ENCODE measurements at places on chromosomes 1 and 21.
A peak's percentile ranks its signal among the peaks of the same experiment; 100 is the strongest.

DNA sequence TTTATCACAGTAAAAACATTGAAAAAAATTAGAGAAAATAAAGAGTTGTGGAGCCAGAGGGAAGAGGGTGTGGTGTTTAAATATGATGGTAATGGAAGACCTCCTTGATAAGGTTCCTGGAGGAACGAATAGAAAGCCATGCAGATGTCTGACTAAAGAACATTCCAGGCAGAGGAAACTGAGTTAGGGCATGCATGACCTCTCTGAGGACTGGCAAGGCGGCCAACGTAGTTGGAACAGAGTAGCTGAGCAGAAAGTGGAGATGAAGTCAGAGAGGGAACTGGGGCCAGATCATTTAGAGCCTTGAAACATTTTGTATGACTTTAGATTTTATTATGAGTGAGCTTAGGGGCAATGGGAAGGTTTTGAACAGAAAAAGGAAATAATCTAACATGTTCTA, 377.5 kb downstream of the HLX start:
- DNase-seq: no peak

GRCh38 chr1:220922951-220923350, 43.7 kb downstream of the HLX start:
- no peak for DNase-seq

DNA sequence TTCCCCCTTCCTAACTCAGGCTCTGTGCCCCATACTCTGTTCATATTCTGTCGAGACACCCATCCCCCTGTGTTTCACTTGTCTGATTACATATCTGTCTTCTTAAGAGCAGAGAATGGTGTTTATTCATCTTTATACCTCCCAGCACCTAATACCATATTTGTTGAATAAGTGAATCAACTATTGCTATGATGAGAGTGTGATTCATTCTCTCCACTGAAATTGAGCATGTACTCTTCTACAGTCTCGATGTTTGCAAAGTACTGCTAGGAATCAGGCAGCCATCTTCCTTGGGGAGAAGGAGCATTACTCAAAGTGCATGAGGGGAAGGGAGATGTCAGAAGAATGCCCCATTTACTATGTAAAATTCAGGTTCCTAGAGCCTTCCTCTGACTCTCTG, 27.0 kb downstream of the TBX15 start:
- no peak for DNase-seq

DNA sequence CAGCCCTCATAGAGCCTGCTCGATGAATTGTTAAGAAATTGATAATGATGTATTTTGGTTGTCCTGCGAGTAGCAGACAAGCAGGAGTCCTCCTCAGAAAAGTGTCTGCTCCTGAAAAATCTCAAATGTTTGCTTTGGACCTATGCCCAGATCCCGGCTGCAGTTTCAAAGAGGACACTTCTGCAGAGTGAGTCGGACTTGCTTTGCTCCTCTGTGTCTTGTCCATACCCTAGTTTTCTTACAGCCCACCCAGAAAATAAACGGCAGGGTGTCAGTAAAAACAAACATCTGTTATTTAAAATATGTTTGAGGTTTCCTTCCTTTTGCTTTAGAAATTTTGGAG, 2.8 kb downstream of the S100A10 start:
- DNase-seq: no peak

DNA sequence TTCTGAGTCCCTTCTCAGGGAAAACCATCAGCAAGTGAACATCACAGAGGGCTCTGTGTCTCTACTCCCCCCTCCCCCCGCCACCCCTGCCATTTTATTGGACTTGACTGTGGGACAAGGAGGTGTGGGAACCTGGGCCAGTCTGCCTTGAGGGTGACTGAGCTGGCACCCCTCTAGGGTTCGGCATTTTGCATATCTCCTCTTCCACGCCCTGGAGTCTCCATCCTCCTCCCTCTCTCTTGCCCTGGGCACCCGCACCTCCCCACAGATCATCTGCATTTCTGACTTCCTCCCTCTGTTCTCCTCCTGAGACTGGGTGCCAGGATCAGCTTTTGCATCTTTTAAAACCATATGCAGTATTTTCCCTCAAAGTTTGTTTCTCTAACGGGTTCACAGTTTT, 107.1 kb upstream of the ERRFI1 start:
- DNase-seq: no peak

DNA sequence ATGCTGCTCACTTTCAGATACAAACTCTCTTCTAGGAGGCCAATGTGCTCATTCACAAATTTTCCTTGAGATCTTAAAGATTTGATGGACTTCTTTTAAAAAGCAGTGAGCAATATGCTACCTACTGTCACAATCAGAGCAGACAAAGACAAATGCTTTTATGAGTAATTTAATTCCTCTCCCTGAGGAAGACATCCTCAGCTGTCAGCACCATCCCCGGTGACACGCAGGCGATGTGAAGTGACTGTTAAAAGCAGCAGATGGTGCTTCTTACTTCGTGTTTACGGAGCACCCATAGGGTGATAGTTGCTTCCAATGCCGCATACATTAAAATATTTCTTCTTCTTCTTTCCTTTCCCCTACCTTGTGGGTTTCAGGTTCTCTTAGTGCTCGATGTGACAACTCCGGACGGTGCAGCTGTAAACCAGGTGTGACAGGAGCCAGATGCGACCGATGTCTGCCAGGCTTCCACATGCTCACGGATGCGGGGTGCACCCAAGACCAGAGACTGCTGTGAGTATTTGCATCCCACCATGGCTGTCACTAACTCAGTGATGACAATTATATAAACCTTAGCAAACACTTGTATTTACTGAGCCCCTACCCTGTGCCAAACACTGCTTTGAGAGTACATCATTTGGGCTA, 29.1 kb downstream of the LAMC2 start:
- DNase-seq: no peak

- peak; percentile 88 for DNase-seq
Measured at GRCh38 chr1:241990040-241990439, 8.9 kb downstream of the MAP1LC3C start.

GRCh38 chr1:61111084-61112004, 29.0 kb downstream of the NFIA start:
- no peak for DNase-seq

DNA sequence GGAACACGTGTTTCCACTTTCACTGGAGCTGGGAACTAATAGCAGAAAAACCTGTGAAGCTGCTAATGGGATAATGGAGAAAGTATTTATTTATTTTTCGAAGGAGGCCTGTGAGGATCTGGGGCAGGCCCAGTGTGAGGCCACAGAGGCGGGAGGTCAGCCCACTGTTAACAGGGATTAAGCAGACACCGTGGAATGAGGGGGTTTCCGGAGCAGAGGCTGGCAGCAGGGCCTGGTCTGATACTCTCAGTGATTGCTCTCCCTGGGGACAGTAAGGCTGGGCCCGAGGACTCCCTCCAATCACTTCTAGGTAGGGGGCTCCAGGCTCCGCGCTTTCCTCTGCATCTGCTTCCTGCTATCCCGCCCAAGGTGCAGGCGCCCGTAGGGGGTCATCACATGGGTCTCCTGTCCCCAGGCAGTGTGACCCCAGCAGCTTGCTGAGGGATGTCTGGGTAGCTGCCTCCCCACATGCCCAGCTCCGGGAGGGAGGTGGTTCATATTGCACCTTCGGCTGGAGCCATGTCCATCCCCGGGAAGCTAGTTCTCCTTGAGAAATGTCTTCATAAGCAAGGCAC, 28.8 kb upstream of the CDCA8 start:
- DNase-seq: no peak

- no peak for DNase-seq
Measured at GRCh38 chr1:214364786-214365295, 83.9 kb downstream of the SMYD2 start.

DNA sequence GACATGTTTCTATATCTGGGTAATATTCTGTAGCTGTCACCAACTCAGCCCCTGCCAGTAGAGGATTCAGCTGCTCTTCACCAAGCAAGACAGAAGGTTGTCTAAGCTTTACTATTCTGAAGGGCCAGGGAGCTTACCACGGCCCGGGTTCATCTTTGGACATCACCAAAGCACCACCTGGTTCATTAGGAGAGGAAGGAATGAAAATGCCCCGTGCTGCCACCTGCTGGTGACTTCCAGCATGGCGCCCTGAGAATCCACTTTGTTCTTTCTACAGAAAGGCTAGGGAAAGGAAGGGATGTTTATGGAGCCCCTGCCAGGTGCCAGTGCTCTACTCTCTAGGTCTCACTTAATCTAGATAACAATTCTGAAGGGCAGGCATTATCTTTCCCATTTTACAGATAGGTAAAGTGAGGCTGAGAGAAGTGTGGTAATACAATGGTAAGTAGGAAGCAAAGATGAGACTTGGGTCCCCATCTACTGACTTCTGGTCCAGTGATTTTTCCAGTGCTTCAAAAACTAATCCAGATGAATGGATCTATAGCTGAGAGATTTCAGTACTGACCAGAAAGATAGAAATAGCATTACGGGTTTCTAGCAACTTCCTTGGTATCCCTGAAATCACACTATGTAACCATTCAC, 79.5 kb downstream of the BEND5 start:
- no peak for DNase-seq

GRCh38 chr1:209827384-209828262, at the start of gene UTP25:
TSS of gene UTP25 (plus strand) at chr1:209827972. CDS start at chr1:209828064, 92 bp downstream.
- peak; percentile 84 for DNase-seq

DNA sequence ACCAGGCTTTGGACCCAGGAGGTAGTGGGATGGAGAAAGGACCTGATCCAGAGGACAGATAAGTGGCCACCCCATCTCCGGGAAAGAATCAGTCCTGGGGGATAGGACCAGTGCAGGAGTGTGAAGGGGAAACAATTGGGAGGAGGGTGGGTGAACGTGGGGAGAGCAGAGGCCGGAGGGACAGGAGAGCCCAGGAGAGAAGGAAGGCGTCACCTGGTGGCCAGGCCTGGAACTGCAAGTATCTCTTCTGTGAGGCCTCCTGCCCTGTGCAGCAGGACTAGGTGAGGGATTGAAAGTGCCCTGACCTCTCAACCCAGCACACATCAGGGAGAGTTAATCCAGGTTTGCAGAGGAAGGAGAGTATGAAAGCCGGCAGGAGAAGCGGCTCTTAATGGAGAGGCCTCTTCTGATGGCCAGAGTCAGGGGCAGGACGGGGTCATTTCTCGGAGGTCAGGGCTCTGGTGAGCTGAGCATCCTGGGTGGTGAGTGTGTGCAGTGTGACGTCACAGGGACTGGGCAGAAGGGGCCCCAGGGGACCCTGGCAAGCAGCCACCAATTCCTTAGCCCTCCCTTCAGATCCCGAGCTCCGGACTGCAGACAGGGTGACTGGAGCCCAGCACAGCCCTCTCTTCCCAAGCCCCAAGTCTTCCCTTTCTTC, 9.2 kb upstream of the LAD1 start:
- peak; percentile 91 for DNase-seq

- DNase-seq: no peak
Measured at GRCh38 chr1:90339811-90340210, 344.9 kb downstream of the ZNF326 start.

GRCh38 chr1:203199816-203200571, 13.5 kb upstream of the CHI3L1 start:
- peak; percentile 41 for DNase-seq

GRCh38 chr1:196611873-196612272, 3.6 kb upstream of the KCNT2 start:
- no peak for DNase-seq
